ENCODE measurements at places on chromosomes 7 and 10. TPM values are rescaled to one million over a fixed set of nuclear protein-coding genes. Genes with fewer than 3 reads are reported as not detected.
A peak's percentile ranks its signal among the peaks of the same experiment; 100 is the strongest.

The CYP2W1 gene
- 0.05 TPM for polyA plus RNA-seq

The POLD2 gene
- polyA plus RNA-seq: 53.7 TPM

The PAX4 gene
- not detected for polyA plus RNA-seq

GRCh38 chr7:100369105-100369504 is 4.2 kb upstream of the PILRA start:
- peak; percentile 95 for DNase-seq

The CLDN3 gene
- polyA plus RNA-seq: 0.26 TPM

DNA sequence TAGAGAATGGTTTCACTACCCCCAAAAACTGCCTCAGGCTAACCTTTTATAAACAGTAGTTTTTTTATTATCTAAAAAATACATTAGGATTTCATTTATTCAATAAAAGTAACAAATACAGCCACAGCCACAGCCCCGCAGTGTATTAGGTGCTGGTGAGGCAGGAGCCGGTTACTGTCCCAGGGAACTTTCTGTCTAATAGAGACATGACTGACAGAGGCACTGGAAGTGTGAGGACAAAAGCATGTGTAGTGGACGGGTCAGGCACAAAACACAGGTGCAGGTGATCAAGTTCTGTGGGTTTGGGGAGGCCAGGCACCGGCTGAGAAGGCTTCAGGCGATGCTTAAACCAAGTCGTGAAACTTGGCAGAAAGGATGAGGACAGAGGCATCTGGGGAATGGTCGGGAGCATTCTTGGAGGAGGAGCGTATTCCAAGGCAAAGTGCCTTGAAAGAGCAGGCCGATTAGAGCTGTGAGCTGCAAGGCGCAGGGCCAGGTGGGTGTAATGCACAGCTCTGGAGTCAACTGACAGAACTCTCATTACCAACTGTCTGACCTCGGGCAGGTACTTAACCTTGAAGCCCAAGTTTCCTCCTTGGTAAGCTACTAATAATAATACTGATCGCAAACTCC is 138.2 kb downstream of the USP6NL start:
- DNase-seq: no peak

DNA sequence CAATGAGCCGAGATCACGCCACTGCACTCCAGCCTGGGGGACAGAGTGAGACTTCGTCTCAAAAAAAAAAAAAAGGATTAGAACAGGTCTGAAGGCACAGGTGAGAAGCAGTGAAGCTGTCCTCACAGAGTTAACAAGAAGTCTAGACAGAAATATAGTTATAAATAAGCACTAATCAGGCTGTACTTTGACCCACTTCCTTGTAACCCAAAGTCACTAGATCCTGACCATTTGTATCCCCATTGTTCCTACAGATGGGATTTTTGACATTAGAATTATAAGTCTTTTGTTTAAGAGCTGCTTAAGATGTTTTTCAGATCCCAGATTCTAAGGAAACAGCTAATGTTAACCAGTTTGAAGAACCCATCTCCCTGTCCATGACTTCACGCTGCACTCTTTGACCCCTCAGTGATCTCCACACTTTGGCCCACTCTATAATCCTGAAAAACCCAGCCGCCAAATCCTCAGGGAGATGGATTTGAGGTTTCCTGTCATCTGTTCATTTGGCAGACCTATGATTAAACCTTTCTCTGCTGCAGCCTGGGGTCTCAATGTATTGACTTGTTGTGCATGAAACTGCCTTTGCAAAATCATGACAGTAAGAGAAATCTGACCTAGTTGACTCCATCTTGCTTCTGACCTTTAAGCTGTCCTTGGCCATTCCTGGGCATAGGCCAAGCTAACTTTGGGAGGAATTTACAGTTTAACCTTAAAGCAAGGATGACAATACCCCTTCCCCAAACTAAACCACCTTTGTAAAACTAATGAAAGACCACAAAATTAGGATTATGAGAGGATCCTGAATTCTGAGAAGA is 11.4 kb downstream of the SSMEM1 start:
- DNase-seq: no peak

The LIPK gene
- polyA plus RNA-seq: not detected

GRCh38 chr7:131733604-131734003 is 177.2 kb upstream of the PODXL start:
- DNase-seq: no peak

The CPSF4 gene
- 28.7 TPM for polyA plus RNA-seq

- no peak for DNase-seq
These were observed 91.3 kb downstream of the CD36 start for GRCh38 chr7:80729591-80730320.

The ASZ1 gene
- polyA plus RNA-seq: not detected

DNA sequence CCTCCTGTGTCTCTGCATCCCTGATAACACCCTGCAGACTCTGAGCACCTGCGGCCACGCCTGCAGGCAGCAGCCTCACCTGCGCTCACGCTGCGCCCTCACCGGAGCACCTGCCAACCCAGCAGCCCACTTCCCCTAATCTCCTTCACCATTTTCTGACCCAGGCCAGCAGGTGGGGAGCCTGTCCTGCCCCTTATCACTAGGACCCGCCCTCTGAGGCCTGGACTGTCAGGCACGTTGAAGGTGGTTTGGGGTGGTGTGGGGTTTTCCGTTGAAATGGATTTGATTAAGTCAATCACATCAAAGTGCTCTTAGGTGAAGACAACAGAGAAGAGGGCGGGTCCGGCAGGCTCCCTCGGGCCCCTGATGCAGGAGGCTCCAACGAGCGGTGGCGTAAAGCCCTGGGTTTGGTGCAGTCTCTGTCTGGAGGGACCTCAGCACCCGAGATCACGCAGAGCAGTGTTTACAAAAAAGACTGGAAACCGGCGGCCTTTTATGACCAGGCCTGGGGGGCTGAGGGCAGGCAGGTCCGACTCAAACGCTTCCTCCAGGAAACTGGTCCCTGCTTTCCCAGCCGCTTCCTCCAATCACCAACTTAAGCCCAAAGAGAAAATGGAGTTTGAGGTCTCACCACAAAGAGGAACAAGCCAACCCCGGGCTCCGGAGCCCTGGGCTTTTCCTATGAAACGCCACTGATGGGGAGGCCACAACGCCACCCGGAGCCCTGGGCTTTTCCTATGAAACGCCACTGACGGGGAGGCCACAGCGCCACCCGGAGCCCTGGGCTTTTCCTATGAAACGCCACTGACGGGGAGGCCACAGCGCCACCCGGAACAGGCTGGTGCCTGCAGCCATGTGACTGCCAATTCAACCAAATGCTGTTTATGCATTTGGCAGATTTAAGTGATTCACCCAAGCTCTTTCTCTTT is 45.5 kb downstream of the DPYSL4 start:
- no peak for DNase-seq

DNA sequence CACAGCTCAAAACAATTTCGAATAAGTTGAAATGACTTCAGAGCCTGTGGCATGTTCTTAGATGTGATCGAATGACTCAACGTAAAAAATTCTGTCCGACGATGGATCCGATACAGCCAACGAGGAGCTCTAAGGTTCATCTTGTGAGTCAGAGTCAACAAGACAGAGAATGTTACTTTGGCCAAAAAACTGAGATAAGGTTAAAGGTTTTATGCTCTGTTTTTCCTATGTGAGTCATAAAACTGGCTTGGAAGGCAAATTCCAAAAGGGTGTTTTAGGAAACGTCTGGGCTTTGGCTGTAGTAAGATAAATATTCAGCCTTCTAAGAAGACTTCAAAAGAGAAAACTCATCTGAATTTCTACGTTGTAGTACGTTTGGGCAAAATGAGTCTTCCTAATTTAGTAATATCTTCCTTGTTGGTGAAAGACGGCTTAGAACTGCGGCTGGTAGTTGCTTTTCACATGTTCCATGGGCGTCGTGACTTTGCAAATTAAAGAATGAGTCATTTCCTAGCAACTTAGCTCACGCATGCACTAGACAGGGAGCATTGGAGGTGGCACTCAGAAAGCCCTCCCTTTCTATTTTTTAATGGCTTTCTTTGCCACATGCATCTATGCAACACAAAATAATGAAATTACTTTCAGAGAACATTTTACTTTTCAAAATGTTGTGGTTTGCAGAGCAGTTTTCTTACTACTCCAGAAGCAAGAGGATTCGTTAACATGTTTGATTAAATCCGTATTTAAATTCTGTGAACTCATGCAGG is 28.2 kb downstream of the PFKP start:
- DNase-seq: no peak

The ZPBP gene
- not detected for polyA plus RNA-seq

The PLPP4 gene
- not detected for polyA plus RNA-seq

DNA sequence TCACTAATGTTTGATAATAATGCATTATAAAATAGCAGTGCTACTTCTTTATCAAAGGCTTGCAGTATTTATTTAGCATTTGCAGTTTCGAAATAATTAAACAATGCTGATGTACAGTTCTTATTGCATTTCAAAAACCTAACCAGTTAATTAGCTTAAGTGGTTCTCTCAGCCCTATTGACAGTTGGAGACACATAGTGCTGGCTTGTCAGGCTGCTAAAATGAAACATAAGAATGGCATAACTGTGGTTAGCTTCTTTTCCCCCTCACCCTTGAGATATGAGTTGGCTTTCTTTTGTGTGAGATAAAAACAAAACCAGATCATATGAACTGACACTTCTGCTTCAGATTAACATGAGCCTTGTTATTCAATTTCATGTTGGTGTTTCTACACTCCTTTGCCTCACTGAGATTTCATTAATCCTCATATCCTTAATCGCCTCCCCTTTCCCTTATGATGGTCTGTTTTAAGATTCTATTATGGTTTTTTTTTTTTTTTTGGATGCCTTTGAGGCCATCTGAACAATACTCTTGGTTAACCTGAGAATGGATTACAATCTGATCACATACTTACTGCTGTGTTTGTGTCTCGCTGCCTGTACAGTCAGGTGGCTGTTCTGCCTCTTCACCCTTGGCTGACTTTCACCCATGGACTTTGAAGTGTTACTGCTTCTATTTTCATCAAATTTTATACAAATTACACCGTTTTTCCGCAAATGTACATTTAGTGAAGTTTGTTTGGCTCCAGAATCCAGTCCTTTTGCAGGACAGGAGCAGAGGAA is 108.0 kb downstream of the SDK1 start:
- DNase-seq: no peak

DNA sequence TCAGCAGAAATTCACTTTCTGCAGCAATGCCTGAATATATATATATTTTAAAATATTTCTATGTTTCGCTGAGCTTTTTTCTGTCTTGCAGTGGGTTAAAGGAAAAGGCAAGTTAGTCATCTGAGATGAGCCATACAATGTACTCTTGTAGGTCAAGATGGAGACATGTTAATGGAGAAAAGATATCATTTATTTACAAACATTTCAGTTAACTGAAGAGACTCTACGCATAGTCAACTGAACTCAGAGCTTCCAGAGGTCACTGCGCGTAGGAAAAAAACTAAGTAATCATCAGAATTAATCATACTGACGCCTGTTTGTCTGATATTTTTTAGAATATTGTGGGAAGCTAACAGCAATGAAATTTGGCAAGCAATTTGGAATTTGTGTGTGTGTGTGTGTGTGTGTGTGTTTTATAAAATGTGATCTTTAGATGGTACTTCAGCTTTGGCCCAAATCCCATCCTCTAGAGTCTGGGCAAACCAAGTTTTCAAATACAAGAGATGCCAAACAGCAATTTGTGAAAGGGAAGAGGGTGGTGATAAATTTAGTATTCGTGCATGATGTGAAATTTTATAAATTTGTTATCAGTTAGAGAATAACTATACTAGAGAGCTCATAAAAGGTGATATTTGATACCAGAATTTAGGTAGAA is 193.9 kb upstream of the AGR3 start:
- DNase-seq: no peak

DNA sequence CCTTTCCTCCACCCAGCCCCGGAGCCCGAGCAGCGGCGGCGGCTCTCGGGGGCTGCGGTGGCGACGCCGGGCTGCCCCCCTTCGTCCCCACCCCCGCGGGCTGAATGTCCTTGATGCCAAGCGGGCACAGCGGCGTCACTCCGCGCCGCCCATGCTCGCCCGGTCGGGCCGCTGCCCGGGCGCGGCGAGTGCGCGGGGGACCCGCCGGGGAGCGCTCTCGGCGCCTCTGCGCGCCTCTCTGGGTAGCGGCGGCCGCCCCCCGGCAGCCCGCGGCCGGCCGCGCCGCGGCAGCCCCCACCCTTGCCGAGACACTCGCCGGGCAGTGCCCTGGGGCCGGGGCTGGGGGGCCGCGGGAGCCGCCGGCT is 433 bp upstream of the PLXNA4 start:
- DNase-seq: no peak

The HPS1 gene
- 67.0 TPM for polyA plus RNA-seq

- DNase-seq: peak; percentile 87
These were observed 65.4 kb upstream of the TNS3 start for GRCh38 chr7:47647181-47647917.

DNA sequence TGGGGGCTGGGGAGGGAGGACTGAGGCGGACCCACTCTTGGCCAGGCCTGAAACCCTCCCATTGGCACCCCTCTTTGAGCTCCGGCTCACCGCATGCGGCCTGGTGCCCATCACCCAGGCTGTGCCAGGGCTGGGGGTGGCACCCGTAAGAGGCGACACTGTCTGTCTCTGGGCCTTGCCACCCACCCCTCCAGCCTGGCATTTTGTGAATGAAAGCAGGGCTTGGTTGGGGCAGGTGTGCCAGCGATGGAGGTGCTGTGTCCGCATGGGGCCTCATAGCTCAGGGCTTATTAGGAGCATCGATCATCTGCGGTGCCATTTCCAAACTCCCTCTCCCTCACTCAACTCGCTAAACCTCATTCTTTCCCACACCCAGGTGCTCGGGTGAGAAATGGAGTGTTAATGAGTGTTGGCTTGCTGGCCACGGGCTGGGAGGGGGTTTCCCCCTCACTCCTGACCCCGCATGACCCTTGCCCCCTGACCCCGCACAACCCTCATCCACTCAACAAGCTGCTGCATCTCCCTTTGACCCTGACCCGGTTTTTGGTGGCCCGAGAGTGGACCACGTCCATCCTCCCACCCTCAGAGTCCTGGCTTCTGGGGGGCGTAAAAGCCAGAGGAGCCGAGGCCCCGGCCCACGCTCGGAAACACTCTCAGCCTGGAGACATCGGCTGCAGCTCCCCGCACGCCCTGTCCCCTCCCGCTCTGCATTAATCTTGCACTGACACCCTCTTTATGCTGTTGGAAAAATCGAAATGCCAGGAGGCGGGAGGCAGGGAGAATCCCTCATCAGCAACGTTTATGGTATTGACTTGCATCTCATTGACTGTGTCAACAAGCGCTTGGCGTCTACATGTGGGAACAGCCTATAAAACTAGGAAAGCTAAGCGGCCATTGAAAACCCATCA is 161.2 kb downstream of the DNAJB6 start:
- DNase-seq: peak; percentile 36

The KCNMA1 gene
- 9.3 TPM for polyA plus RNA-seq

GRCh38 chr10:76879116-76879913 is 758.3 kb downstream of the KCNMA1 start:
- no peak for DNase-seq

DNA sequence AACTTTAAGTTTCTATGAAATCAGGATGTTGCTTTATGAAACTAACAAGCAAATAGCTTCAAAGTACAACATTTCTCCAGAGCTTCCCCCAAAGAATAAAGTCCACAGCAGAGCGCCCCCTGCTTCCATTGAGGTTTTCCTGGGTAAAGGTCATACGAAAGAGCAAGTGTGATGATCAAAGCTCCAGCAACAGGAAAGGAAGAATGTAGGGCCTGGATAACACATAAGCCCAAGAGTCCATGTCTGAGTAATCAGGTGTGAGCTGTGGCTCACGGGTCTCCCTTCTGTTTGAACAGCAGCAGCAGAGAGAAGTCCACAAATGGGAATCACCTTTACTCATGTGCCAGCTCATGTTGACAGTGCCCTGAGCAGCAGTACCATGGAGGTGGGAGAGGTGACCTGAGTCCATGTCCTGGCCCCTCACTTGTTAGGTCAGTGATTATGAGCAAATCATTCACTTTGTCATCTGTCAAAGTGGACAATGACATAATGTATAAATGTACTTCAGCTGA is 50.5 kb downstream of the MRPL32 start:
- DNase-seq: no peak

The PSTK gene
- 3.5 TPM for polyA plus RNA-seq
